Islet precursor cell (in vitro differentiated cells): ENCODE measurements at places on chromosomes 4 and X.

- no peak for DNase-seq
These were observed 20.5 kb downstream of the RAB40A start for GRCh38 chrX:103498786-103499185.

- DNase-seq: no peak
These were observed 61.9 kb upstream of the NFKB1 start for GRCh38 chr4:102439236-102439614.

GRCh38 chr4:182885022-182885737 lies 32.0 kb downstream of the DCTD start:
- DNase-seq: no peak

- DNase-seq: no peak
These were observed 10.3 kb upstream of the TREX2 start for GRCh38 chrX:153456161-153456560.

DNA sequence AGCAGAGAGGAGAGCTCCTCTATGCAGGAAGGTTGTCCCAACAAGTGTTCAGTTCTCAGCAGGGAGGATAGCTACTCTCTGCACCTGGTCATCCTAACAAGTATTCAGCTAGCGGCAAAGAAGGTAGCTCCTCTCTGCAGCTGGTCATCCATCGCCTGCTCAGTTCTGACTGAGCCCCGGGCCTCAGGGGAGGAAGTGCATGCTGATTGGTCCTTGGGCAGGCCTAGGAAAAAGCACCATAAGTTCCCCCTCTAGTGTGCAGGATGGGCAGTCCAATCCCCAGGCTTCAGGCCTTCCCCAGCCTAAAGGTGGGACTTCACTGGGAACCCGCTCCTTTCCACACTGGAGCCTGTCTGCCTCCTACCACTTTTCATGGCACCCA lies 4.4 kb upstream of the FBXW7 start:
- peak; percentile 87 for DNase-seq

GRCh38 chrX:118392716-118393115 lies 46.8 kb downstream of the WDR44 start:
- DNase-seq: no peak

DNA sequence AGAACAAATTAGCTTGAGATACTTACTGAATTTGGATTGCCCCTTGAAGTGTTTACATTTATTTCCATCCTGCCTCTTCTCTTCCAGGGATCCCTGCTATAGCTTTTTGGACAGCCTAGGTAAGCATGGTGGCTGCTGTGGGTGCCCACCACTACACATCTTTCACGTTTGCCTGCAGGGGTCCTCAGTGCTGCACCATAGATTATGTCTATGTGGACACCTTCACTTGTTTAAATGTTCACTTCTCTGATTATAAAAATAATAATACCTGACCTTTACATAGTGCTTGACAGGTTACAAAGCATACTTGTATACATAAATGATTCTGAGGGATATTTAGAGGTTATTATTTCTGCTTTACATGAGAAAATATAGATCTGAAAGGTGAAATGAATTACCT lies 67.9 kb upstream of the SLC4A4 start:
- DNase-seq: peak; percentile 61
